ENCODE measurements at places on chromosomes 5 and 9. TPM values are rescaled to one million over a fixed set of nuclear protein-coding genes. Genes with fewer than 3 reads are reported as not detected.

DNA sequence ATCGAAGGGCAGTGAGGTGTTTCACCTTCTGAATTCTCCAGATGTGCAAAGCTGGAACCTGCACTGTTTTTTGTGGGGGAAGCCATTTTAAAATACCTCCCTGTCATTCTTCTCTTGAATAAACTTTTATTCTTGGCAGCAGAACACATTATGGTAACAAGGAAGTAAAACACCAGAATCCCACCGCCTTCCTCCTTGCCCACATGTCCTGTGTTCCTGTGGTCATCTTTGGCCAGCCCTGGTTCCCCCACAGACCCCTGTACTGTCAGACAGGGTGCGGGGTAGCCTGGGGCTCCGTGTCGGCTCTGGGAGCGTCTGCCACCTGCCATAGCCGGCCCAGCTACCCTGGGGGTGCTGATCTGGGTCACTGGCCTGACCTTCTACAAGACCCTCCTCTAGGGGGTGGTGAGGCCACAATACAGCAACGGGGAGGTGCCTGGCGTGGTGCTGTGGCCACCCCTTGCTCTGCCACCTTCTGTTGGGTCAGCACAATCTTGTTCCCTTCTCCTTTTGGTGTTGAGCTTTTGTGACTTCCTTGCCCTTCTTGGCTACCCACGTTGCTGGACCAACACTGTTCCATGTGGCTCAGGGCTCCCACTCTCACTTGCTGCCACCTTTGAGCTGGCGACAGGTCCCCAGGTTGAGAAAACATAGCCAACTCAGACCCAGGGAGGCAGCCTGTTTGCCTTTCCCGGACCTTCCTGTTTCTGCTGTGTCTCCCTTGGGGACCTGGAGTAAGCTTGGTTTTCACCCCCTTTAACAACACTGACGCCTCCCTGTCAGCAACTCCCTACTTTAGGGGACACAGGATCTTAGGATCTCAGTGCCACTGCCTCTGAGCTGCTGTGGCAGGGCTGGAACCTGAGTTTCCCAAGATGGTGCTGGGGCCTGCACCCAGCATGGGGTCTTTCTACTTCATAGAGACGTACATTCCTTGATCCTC lies 4.8 kb downstream of the WNK2 start:
- no peak for DNase-seq

GRCh38 chr5:107518190-107518589 lies 152.5 kb downstream of the EFNA5 start:
- DNase-seq = no peak

GRCh38 chr5:55604611-55605067 lies 69.9 kb upstream of the PLPP1 start:
- DNase-seq = no peak

DNA sequence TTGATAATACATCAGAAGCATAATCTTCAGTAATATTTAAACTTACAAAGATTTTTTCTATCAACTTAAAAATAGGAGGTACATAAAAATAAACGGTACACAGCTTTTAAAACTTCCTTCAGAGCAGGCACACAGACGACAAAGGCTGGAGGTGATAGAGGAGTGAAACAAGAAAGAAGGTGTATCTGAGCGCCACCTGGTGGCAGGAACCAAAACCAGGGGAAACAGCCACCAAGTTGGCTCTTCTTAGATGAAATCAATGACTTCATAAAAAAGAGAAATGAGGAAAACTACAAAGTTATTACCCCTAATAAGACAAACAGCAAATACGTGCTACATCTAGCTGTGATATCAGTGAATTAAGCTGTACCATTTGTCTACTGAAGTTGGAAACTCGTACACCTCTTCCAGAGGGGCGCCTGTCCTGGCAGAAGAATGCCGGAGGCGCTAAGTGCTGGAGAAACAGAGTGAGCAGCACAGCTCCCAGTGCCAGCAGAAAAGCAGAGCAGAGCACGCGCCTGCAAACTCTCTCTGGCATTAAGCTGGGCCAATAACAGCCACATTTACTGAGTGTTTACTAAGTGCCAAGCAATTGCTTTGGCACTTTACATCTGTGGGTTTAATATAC lies 85.9 kb downstream of the SETX start:
- DNase-seq = no peak

CDO1 gene
- total RNA-seq = 3.6 TPM

EMB gene
- total RNA-seq = 7.8 TPM

IDNK gene
- 5.4 TPM for total RNA-seq

Data from cardiac septum (tissue), 1 donor.